Activated T-cell treated with anti-CD3 and anti-CD28 coated beads, Interleukin-2, amount 50 U/mL, for 48 hours (primary cell): ENCODE measurements at places on chromosomes 11 and 22.

GRCh38 chr11:114284021-114284420, 12.2 kb upstream of the NNMT start:
- DNase-seq = no peak

DNA sequence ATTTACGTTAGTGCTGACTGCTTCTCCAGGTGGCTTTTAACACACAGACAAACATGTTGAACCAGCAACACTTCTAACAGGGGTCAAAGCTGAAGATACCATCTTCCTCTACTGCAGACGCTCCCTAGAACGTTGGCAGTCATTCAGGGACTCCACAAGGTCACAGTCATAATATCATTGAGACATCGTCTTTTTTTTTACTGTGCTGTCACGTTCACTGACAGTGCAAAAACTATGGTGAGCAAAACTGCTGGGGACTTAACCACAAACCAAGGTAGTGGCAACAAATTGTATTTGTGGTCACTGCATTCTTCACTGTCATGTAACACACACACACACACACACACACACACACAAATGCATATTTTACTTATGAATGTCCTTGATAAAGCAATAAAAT, 244.9 kb downstream of the CASP12 start:
- DNase-seq = no peak

DNA sequence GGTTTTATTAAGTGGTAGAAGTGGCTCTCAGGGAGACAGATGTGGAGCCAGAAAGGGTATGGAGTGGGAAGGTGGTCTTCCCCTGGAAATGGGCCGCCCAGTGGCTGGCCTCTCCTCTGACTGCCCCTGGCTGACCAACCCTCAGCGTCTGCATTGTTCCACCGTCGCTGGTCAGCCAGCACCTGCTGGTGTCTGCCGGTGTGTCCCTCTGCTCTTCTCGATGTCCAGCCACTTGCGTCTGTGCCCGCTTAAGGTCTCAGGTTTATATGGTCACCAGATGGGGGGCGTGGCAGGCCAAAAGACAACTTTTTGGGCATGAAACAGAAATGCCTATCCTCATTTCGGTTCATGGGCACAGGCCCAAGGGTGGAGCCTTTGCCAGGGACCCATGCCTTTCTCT, 1221.5 kb downstream of the JRKL start:
- DNase-seq = no peak

DNA sequence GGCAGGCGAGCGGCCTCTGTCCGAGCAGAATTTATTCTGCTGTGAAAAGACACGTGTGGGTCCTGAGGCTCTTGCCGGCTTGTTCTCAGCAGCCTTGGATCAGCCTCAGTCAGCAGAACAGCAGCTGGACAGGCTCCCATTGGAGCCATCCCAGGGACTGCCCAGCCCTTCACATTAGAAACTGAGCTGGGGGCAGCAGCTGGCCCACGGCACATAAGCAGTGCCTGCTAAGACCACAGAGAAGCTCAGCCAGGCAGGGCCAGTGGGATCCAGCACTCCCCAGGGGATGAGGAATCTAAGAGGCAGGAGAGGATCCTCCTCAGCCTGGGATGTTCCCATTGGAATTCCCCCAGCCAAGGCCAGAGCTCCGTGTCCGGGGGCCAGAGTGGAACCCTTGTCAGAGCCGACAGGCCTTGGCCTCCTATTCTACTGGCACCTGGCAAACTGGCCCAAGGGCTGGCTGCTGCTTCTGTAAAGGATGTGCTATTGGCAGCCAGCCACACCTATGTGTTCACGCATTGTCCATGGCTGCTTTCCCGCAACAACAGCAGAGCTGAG, 18.2 kb downstream of the RTN4R start:
- no peak for DNase-seq

GRCh38 chr11:130785380-130786116, 130.7 kb downstream of the SNX19 start:
- no peak for DNase-seq

GRCh38 chr11:113992459-113993110, 17.7 kb downstream of the HTR3A start:
- DNase-seq = no peak

DNA sequence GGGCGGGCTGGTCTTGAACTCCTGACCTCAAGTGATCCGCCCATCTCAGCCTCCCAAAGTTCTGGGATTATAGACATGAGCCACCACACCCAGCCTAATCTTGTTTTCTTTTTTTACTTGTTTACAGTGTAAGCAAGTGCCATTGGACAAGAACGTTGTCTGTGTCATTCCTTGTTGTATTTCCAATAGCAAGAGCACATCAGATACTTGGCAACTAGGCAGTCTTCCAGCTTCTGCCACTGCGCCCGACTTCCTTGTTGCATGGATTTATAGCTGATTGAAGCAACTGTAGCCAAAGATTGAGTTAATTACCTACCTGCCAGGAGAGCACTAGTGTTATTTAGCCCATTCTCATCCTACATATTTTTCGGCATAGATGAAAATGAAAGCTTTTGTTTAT, 3.1 kb upstream of the SGSM3 start:
- no peak for DNase-seq

GRCh38 chr11:92854952-92855351, 114.5 kb upstream of the MTNR1B start:
- no peak for DNase-seq

- DNase-seq = no peak
Measured at GRCh38 chr11:120272303-120272702, 32.4 kb downstream of the POU2F3 start.

GRCh38 chr11:116276051-116277044, 496.4 kb downstream of the BUD13 start:
- DNase-seq = peak; percentile 91

DNA sequence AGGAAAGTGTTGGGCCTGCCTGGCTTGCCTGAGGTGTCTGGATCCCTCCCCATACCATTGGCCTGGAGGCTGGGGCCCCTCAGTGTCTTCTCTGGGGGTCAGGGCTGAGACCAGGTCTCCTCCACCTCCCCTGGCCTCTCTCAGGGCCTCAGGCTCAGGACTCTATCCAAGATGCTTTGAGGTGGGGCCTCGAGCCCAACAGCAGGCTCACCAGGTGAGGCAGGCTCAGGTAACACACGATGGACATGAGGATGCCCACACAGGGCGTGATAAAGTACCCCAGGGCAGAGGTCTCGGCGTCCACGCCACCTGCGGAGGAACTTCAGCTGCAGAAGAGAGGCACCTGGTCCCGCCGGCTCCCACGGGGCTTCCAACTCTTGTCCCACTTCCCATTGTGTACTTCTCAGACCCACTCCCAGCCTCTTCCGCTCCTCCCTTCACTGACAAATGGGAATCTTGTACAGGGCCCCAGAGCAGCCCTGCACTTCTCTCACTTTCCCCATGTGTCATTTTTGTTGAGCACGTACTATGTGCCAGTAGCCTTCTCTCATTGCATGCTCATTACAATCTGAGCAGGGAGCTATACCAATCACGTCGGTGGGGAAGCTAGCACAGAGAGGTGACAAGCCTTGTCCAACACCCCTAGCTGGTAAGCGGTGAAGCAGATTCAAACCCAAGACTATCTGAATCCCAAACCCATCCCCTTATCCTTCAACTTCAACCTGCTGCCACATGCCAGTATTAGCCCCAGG, 3.8 kb downstream of the SLC29A2 start:
- no peak for DNase-seq

- DNase-seq = no peak
Measured at GRCh38 chr22:42256930-42257329, 13.5 kb downstream of the TCF20 start.

DNA sequence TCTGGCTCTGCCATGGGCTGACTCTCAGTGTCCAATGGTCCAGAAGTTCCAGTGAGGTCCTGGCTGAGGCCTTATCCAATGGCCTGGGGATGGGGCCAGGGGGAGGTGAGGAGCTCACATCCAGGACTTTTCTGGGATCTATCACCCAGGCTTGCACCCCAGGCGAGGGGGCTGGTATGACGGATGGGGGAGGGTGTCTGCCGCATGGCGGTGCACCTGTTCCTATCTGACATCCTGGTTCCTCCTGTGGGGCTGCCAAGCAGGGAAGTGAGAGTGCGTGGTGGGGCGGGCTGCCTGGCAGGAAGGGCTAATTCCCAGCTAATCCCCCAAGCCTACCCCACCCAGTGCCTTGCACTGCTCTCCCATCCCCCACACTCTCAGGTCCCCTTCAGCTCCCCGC, 102.1 kb downstream of the NECTIN1 start:
- no peak for DNase-seq

- no peak for DNase-seq
Measured at GRCh38 chr11:84817998-84818397, 809.1 kb downstream of the DLG2 start.

- no peak for DNase-seq
Measured at GRCh38 chr11:28009388-28009787, 98.6 kb downstream of the KIF18A start.

GRCh38 chr11:10975287-10975721, 117.5 kb upstream of the ZBED5 start:
- no peak for DNase-seq

DNA sequence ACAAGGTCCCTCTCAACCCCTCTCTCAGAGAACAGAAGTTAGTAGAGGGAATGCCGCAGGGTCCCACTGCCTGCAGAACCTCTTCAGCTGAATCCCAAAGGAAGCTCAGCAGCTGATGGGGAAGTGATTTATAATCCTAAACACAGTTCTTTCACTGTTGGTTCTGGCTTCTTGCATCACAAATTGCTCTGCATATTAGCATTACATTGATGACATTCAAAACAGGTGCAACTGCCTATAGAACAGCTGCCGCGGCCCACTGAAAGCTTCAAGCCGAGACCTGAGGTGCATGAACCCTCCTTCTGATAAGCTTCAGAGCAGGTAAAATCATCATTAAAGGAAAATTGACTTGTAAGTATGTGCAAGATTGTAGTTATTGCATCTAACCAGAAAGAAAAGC, 75.2 kb upstream of the KIRREL3 start:
- no peak for DNase-seq

GRCh38 chr11:44257338-44258189, 52.4 kb downstream of the ALX4 start:
- no peak for DNase-seq

GRCh38 chr11:22246992-22247391, 54.1 kb downstream of the ANO5 start:
- DNase-seq = no peak

GRCh38 chr11:60992842-60993409, 21.4 kb downstream of the CD6 start:
- peak; percentile 31 for DNase-seq

DNA sequence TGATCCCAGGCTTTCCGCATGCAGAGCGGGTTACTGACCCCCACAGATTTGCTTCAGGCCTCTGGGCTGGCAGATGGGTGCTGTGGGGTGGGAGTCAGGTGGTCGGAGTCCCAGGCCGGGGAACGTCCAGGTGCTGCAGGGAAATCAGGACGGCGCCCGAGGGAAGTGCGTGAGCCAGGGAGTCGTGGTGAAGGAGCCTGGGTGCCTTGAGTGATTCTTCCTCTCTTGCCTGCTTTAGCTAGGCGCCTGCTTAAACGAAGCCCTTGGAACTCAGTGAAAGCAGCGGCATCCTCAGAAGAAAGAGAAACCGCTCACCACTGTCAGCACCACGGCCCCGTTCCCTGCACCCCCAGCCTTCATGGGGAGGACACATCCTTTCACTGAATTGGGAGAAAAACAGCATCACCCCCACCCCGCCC, 455.6 kb downstream of the BRD1 start:
- no peak for DNase-seq

DNA sequence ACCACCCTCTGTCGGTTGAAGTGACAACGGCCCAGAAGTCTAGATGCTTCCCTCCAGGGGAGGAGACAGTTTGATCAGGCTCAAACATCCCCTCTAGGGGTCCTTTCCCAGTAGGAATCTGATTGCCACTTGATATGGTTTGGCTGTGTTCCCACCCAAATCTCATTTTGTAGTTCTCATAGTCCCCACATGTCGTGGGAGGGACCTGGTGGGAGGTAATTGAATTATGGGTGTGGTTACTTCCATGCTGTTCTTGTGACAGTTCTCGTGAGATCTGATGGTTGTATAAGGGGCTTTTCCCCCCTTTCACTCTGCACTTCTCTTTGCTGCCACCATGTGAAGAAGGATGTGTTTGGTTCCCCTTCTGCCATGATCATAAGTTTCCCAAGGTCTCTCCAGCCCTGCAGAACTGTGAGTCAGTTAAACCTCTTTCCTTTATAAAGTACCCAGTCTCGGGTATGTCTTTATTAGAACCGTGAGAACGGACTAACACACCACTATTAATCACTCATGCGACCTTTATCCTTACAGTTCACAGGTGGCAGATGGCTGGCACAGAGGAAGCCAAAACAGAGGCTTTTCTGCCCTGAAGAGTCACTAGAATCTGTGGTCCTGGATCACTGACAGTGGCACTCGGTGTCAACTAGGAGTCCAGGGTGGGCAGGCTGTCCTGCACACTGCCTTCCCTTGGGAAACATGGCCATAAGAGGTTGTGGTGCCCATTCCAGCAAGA, 21.6 kb downstream of the ASPHD2 start:
- DNase-seq = no peak

DNA sequence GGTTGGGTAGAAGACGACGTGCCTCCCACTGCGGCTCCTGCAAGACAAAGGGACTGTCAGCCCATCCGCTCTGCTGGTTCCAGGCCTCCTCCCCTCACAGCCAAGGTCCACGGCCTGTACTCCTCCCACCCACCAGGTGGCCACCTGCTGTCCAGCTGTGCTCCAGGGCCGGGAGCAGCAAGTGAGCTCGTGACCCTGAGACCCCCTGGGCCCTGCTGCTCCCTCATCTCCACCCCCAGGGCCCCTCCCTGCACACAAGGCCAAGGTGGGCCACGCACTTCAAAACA, 27.4 kb downstream of the TSPAN4 start:
- no peak for DNase-seq

DNA sequence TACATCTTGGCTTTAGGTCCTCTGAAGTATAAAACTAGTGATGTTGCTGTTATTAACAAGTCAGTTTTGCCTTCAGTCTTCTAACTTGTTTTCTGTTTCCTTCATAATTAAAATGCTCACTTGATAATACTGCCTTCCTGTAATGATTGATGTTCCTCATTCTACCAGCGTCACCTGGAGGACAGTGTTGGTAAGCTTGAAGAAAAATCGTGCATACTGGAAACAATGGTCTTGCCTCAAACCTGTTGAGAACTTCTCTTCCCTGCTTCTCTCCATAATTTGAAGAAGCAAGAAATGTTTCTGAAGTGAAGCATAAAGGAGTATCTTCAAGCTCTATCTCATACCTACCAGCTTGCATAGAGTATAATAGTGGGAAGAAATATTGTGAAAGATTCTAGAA, 3.0 kb downstream of the YWHAH start:
- no peak for DNase-seq

DNA sequence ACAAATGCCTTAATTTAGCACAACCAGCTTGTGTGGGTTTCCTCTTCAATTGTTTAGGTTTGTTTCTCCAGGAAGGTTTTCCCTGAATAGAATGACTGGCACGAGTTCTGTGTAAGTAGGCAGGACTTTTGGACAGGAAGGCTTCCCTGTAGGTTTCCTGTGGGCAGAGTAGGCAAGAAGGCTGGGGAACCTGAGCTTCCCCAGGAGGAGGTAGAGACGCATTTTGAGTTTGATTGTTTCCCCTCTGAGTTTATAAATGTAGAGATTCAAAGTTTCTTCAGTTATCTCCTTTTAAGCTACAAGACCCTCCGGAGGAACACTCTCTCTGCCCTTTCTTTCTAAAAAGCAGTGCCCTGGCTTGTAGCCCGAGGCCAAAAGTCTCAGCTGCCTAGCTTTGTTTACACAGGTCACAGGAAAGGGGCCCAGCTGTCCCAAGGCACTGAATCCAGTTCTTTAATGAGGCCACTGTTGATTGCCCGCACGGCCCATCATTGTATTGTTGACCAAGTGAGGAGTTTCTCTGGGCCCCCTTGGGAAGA, 66.6 kb upstream of the RDX start:
- DNase-seq = no peak

GRCh38 chr11:202490-202889, 4.7 kb downstream of the BET1L start:
- DNase-seq = no peak
